GM12864 (cell line): ENCODE measurements at places on chromosomes 16 and 17.

DNA sequence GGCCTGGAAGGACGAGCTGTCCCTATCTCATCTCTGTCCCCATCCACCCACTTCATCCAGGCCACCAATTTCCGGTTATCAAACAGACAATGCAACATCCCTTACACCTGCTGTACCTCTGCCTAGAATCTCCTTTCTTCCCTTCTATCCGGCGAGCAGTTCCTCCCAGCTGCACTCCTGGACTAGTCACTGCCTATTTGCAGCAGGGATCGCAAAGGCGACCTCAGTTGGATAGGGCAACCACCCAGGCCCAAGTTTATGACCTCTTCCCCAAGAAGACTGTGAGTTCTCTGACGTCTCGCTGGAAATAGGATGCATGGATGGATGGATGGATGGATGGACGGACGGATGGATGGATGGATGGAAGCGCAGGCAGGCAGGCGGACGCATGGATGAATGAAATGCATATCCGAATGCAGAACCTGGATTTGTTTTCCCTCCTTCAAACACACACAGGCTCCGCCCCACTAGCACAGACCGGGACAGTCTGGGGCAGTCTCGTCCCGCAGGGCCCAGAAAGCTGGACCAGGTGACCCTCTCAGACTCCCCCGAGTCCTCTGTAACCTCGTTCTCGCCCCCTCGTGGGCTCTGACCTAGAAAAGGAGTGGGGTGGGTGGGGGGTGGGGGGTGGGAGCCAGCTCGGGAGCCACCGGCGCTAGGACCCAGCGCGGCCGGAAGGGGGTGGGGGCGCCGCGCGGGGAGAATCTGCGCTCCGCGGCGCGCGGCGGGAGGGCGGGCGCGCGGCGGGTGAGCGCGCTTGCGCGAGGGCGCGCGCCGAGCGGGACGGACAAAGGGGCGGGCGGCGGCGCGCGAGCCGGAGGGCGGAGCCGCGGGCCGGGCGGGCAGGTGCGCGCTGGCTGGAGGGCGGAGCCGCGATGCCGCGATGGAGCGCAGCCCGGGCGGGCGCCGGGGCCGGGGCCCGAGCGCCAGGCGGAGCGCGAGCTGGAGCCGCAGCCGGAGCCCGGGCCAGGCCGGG is at the start of gene SBK1:
Gene SBK1, plus strand, starts transcription at position 875 of the 976 bp plus-strand sequence. CDS start 24,867 bp downstream, outside the sequence.
- no peak for DNase-seq

GRCh38 chr16:89273741-89274472 is 56.4 kb downstream of the ZNF778 start:
- DNase-seq: no peak

DNA sequence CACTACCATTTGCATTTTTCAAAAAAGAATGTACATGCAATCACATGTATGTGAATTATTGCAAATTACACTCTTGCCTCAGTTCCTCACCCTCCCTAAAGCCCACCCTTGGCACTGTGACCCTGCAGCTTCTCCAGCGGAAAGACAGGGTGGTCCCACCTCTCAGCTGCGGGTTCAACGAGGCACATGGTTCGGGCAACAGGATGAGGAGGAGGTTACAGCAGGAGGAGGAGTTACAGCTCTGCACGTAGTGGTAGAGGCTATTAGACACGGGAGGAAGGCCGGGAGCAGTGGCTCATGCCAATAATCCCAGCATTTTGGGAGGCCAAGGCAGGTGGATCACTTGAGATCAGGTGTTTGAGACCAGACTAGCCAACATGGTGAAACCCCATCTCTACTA is 5.2 kb downstream of the C16orf95 start:
- no peak for DNase-seq

- DNase-seq: peak; percentile 38
These were observed 56.8 kb downstream of the ZZEF1 start for GRCh38 chr17:4086041-4086483.

DNA sequence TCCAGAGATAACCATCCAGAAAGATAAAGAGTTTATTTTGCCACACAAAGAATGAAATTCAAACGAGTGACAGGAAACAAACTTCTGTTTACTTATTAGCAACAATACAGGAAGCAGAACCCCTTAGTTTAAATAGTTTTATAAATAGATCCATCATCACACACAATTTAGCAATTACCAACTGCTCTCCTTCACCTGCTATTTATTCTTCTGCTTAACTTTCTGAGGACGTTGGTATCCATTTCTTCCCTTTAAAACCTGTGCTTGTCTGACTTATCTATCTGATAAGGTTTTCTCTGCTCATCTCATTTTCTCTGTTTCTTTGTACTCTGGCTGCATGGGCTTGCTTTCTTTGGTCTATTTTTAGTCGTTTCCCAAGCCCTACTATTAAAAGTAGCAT is 4.3 kb upstream of the ADAMTS18 start:
- no peak for DNase-seq

DNA sequence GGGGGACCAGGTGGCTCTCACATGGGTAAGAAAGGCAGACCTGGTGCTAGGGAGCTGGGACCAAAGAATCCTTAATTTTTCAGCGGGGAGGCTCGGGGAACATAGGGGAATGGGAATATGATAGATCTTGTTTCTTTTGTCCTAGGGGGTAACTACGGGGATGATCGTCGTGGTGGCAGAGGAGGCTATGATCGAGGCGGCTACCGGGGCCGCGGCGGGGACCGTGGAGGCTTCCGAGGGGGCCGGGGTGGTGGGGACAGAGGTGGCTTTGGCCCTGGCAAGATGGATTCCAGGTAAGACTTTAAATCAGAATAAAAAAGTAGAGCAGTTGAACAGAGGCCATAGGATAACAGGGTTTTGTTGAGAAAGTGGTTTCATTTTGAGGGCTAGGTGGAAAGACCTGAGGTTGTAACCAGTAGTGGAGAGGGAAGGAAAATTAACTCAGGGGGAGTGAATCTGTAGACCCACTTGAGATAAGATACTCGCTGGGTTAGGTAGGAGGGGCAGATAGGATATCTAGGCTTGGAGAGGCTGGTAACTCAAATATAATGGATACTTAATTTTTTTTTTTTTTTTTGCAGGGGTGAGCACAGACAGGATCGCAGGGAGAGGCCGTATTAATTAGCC is 11.0 kb downstream of the FUS start:
- DNase-seq: no peak

DNA sequence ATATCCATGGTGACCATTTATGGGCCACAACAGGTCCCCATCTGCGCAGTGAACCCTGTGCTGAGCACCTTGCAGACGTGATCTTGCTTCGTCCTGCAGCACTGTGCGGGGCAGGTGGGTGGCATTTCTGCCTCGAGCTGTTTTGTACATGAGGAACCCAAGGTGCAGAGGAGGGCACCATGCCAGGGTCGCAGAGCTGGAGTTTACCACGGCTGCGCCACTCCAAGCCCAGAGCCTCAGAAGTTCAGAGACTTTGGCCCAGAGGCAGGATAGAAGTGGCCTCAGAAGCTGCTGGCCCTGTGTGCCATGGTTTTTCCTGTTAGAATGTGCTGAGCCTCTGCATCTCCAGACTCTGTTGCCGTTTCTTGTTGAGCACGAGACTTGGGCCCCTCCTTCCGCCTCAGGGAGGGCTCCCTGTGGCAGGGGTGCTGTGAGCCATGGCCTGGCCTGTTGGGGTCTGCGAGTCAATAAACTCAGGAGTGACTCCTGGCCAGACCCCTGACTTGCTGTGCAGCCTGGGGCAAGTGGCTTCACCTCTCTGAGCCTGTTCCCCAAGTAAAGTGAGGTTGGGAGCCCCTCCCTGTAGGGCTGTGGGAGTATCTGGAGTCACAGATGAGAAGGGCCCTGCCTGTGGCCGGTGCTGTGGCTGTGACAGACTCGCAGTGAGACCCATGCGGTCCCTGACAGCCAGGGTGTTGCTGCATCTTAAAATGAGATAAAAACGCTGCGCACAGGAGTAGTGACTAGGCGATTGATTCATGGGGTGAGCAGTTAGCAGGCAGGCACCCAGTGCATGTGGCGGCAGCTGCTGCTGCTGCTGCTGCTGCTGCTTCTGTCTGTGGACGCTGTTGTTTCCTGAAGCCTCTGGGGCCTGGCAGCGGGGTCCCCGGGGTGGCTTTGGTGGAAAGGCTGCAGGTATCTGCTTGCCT is 11.8 kb downstream of the MAP2K3 start:
- no peak for DNase-seq

DNA sequence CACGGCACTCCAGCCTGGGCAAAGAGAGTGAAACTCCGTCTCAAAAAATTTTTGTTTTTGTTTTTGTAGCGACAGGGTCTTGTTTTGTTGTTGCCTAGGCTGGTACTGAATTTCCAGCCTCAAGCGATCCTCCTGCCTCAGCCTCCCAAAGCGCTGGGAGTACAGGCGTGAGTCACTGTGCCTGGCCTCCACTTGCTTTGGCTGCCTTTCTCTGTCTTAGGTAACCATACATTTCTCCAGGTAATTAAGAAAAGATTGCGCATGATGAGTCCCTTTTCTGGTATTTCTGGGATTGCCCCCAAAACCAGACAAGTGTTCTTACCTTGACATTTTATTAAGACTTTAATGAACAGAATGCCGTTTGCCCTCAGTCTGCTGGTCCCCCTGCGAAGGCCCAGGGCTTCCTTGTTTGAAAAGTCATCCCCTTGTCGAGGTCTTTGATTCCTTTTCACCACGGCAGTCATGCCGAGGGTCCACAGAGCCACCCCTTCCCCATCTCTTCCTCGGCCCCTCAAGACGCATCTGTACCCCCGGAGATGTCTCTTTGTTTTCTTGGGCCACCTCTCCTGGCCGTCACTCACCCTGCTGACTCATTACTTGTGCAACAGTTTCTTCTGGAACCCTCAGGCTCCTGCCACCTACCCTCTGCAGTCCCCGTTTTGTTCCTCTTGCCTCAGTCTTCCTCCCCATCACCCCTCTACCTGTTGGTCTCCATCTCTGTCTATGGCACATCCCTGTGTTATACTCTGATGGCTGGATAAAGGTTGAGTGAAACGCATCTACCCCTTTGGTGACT is 151.0 kb downstream of the SEC14L1 start:
- no peak for DNase-seq

DNA sequence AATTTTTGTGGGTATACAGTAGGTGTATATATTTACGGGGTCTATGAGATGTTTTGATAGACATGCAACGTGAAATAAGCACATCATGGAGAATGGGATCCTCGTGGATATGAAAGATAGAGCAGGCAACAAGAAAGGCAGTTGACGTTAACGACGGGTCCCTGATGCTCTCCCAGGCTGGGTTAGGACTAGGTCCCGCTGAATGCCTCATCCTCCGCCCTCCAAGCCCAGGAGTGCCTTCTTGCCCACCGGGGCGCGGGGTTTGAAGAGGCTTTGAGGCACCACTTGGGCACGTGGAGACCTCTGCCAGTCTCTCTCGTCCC is 9.5 kb upstream of the ZFP90 start:
- DNase-seq: no peak

DNA sequence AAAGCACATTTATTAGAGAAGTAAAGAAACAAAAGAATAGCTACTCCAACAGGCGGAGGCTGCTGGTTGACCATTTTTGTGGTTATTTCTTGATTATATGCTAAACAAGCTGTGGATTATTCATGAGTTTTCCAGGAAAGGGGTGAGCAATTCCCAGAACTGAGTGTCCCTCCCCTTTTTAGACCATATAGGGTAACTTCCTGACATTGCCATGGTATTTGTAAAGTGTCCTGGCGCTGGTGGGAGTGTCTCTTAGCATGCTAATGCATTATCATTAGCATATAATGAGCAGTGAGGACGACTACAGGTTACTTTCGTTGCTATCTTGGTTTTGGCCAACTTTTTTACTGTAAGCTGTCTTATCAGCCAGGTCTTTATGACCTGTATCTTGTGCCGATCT is 12.2 kb upstream of the HS3ST4 start:
- no peak for DNase-seq

DNA sequence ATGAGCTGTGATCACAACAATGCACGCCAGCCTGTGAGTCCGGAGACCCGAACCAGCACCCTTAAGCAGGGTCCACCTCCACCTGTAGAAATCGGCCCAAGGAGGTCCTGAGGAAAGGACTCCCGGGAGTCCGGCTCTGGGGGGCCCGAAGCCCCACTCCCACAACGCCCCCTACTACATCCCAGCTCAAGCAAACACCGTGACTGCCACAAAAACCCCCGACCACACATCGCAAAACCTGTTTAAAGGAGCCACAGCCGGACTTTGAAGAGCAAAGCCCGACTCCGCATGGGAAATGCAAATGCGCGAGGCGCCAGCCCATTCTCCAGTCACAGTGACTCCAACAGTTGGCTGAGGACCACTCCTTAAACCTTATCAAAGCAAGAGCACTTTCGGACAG is 682.4 kb downstream of the KCNJ18 start:
- no peak for DNase-seq

- DNase-seq: no peak
These were observed 46.7 kb upstream of the C16orf82 start for GRCh38 chr16:27020031-27020430.

DNA sequence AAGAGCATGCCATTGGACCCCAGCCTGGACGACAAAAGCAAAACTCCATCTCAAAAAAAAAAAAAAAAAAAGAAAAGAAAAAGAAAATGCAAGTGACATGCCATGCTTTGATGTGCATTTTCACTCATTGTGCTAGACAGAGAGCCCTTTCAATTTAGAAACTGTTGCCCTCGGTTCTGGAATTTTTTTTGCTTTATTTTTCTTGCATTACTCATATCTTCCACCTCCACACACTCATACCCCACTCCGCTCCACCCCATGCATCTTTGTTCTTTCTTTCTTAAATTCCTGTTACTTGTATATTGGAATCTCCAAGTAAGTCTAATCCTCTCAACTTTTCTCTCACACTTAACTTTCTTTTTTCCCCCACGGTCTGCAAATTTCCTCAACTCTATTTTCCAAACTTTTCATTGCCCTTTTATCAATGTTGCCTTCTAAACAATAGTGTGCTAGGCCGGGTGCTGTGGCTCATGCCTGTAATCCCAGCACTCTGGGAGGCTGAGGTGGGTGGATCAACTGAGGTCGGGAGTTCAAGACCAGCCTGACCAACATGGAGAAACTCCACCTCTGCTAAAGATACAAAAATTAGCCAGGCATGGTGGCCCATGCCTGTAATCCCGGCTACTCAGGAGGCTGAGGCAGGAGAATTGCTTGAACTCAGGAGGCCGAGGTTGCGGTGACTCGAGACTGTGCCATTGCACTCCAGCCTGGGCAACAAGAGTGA is 16.8 kb upstream of the SUZ12 start:
- DNase-seq: no peak

DNA sequence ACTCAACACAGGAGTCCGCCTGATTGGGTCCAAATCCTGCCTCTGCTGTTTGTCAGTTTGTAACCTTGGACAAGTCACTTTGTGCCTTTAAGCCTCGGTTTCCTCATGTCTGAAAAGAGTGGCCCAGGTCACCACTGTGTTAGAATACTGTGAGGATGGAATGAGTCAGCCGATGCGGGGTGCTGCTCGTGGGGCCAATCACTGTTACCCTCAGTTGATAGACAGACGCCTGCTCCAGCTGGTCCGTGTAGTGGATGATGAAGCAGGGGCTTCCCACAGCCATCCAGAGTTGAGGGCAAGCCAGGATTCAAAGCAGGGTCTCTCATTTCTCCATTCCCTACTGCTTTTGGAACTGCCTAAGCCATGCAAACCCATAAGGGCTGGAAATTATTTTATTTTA is 5.8 kb downstream of the FBXL19 start:
- no peak for DNase-seq

DNA sequence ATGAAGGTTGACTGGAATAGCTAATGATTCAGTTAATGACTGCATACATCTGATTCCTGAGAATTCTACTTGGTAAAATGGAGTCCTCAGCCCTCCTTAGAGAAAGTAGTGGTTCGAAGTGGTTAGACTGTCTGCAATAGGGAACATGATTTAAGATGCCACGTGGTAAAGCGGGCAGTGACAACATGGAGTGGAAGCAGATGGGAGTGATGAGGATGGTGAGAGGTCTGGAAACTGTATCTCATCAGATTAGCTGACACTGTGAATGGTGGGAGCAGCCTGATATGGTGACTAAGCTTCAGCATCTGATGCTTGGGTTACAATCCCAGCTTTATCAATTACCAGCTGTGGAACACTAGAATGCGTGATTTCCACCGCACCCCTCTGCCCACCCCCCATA is 8.4 kb downstream of the CDH11 start:
- no peak for DNase-seq
